ENCODE measurements at places on chromosomes 7 and 10.

- DNase-seq = no peak
These were observed 8.0 kb downstream of the STAG3 start for GRCh38 chr7:100185726-100186125.

DNA sequence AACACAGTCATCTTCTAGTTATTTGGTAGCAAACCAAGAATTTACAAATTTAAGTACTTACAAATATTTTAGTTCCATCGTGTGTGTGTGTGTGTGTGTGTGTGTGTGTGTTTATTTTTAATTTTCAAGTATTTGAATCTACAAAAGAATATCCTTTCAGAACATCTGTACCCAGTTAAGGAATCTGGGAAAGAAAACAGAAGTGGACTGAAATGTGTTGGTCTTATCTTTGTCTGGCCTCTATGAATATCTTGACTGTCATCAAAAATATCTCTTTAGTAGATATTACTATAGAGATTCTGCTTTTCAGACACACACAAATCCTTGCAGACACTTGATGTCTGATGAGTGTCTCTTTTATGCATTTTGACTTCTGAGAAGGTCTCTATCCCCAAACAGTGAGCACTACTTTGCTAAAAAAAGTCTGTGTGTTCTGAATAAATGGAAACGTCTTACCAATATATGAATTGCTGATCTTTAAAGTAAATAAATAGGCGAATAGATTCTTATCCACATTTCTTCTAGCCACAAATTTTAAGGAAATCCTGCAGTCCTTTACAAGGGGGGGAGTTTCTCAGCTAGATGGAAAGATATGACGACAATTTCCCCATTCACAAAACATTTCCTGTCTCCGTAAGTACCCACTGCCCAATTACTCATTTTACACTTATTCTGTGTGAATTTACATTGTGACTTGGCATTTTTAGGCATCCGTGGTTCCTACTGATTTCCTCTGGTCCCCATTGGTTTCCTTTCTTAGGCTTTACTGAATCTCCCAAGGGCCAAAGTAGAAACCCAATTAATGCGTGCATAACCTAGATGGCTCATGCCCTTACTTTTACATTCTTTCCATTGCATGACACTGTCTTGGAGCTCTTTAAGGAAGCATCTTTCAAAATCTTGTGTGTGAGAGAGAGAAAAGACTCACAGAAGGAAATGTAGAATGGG, 36.0 kb downstream of the NRCAM start:
- no peak for DNase-seq

DNA sequence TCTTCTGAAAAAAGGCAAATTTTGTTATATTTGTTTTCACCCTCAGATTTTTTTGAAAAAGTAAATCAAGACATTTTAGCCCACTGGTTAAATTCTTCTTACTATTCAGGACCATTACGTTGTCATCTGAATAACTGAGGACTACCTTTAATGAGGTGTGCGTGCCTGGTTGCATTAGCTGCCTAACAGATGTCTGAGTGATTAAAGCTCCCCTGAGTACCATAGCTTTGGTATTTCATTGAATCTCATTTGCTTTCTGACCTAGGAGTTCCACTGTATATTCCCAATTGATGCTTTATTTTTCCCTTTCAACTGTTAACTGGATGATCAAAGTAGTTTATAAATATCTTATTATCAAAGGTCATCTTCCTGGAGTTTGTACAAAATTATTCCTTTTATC, 410.0 kb upstream of the SEMA3D start:
- no peak for DNase-seq

DNA sequence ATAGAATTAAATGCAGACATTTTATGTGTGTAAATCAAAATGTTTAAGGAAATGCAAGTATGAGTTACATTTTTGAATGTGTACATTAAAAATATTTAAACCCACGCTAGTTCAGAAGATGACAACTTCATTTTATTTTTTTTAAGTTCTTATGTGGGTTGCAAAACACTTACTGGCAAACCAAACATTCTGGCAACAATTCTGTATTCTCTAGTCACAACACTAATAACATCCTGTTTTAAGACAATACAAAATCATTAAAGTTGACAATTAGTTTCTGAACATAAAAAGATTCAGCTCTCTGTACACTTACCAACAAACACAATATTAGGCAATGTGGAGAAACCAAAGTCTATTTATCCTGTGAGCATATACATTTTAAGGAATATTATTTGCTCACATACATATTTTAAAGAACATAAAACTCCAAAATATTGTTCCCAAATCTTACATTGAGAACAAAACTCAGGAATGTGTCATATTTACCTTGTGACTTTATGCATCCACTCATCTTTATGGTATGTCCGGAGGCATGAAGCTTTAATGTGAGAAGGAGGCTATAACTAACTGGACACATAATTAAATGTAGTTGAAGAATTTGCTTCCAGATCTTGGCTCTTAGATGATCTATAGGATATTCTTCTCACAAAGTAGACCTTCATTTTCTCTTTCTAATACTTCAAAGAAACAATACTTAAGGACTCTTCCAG, 134.7 kb downstream of the DGKB start:
- DNase-seq = no peak

DNA sequence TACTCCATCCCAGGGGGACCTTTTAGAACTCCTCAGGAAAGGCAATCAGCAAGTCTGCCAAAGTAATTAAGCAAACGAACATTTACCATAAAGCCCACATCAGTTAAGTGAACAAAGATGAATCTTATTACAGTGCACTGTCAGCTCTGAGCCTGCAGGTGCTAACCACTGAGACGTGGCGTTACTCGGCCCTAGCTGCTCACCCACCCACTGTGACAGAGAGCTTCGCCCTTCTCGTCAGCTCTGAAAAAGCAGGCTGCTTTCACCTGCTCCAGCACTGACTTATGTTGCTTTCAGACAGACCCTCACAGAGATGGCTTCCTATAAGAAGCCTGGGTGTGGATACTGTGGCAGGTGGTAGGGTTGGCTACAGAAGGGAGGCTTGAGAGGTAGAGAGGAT, 57.7 kb upstream of the KCNIP2 start:
- DNase-seq = no peak

- no peak for DNase-seq
These were observed 173.4 kb downstream of the NPSR1 start for GRCh38 chr7:34831436-34831835.

DNA sequence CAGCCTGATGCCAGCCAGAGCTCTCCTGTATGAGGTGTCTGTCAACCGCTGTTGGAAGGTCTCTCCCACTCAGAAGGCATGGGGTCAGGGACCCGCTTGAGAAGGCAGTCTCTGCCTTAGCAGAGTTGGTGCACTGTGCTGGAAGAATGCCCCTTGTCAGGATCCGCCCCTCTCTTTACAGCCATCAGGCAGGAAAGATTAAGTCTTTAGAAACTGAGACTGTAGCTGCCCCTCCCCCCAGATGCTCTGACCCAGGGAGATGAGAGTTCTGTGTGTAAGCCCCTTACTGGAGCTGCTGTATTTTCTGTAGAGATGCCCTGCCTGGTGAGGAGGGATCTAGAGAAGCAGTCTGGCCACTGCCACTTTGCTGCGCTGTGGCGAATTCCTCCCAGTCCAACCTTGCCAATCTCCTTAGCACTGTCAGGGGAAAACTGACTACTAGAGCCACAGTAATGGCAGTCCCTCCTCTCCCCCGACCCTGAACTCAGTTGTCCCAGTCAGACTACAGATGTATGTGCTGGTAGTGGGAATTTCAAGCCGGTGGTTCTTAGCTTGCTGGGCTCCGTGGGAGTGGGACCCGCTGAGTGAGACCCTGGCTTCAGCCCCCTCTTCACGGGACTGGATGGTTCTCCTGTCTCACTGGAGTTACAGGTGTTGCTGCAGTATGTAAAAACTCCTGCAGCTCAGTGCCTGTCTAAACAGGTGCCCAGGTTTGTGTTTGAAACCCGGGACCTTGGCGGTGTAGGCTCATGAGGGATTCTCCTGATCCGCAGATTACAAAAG, 285.5 kb upstream of the ZWINT start:
- DNase-seq = no peak

GRCh38 chr7:82312646-82313045, 130.9 kb downstream of the CACNA2D1 start:
- no peak for DNase-seq

DNA sequence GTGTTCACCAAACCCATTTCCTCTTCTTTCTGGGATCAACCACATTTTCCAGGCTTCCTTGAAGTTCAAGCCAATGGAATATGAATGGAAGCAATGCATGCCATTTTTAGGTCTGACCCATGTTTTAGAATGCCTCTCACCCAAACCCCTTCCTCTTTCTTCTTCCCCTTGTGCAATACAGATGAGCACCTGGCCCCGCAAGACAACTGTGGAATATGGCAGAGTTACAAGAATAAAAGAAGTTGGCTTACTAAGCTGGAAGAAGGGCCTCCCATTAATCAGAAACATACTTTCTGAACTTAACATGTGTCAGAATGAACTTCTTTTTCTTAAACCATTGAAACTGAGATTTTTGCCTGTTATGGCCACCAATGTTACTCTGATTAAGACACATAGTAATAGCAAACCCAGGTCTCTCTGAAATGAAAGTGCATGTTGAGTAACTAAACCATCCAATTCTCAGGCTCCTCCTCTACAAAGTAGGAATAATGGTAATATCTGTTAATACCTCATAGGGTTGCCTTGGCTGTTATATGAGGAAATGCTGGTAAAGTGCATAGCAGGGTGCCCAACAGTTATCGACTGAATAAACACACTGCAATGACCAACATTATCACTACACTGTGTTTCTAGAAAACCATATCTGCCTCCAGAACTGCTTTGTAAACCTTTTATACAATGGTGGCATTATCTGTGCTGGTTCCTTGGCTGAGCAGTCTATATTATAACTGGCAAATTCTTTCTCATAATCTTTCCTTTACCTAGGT, 382.2 kb upstream of the NRP1 start:
- DNase-seq = no peak

GRCh38 chr10:49119746-49120145, 4.4 kb upstream of the VSTM4 start:
- no peak for DNase-seq

DNA sequence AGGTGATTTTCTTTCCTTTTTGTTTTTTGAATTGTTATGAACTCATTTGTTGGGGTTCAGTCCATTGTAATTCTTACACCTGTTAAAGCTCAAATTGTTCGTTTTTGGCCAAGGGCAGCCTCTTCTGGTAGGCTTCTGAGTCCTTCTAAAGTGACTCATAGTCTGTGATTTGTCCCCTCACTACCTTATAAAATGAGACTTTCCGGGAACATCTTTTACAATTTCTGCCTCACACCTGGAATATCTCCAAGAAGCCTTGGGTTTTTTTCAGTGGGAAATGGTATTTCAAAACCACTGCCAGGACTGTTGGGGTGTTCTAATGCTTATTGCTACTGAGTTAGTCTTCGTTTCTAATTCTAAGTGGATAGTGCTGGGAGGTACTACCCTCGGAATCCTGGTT, 56.7 kb downstream of the BMPR1A start:
- DNase-seq = peak; percentile 39

DNA sequence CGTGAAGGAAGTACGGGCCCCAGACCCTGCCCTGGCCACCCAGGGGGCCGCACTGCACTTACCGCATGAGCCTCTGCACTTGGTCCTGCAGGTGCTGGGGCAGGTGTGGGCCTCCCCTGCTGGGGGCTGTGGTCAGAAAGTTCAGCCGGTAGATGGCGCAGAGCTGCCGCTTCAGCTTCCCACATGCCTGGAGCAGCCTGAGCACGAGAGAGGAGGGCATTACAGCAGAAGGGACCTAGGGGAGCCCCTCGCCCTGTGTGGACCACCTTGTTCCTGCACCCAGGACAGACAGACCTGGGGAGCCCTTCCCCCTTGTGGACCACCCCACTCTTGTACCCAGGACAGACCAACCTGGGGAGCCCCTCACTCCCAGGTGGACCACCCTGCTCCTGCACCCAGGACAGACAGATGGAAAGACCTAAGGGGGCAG, 8.7 kb upstream of the PYROXD2 start:
- DNase-seq = no peak

- no peak for DNase-seq
These were observed 120.0 kb downstream of the SGMS1 start for GRCh38 chr10:50503661-50504320.

- DNase-seq = no peak
These were observed 134.2 kb upstream of the NEBL start for GRCh38 chr10:21031232-21031795.

DNA sequence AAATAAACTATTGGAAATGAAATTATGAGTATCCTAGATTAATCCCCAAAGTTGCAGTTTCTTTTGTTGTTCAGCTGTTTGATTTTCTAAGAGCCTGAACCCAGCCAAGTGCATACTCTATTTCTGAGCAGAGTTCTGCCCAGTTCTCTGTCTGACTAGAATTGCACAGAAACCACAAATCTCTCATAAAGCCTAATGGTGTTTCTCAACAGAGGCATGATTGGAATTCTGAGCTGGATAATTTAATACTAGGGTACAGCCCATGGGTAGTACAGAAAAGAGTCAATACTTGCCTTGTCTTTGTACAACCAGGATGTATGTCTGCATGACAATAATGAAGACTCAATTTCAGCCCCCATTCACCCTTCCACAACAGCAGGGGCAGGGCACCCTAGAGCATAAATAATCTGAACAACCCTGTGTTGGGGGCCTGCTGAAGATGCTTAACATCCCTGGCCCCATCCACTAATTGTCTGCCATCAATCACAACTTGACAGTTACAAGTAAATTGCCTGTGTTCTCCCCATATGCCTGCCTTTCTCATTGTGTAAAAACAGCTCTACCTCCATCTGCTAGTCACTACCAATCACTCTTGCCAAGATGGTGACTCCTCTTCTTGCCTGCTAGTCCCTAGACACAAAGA, 114.4 kb downstream of the NPSR1 start:
- no peak for DNase-seq

DNA sequence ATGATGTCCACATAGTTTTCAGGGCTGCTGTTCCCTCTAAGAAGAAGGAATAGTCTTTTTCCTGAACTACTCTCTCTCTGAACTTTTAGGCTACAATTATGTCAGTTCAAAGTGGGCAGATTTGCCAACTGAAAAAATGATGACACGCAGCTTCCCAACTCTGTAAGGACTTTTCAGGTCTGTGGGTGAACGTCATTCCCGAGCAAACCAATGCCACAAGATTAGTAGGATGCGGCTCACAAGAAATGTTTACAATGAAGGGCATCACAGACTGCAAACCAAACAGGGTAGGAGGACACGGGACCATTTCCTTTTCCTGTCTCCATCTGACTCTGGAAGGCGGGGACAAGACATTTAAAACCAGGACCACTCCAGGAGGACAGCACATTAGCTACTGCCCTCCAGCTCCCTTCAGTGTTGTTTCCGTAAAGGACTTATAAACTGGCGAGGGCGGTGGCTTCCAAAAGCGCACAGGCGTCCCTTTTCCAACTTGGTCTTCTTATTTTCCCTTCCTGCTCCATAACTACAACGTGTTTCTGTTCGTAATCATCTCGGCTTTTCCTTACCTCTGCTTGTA, 539 bp upstream of the MKLN1 start:
- peak; percentile 22 for DNase-seq

All from astrocyte of the cerebellum (primary cell).